ENCODE measurements at places on chromosomes 12 and 14. TPM values are rescaled to one million over a fixed set of nuclear protein-coding genes. Genes with fewer than 3 reads are reported as not detected.

The TMEM30B gene
- total RNA-seq = 18.3 TPM

The APEX1 gene
- 87.3 TPM for total RNA-seq

The RDH12 gene
- 1.6 TPM for total RNA-seq

The GPRC5A gene
- 2.1 TPM for total RNA-seq

The TAS2R20 gene
- 0.83 TPM for total RNA-seq

The WNT1 gene
- not detected for total RNA-seq

The CIT gene
- 0.56 TPM for total RNA-seq

The P2RX2 gene
- total RNA-seq = 0.09 TPM

The CLEC4D gene
- total RNA-seq = not detected

The GPATCH2L gene
- 16.6 TPM for total RNA-seq

The PMCH gene
- not detected for total RNA-seq

The CHGA gene
- 36.2 TPM for total RNA-seq

The SYNE3 gene
- total RNA-seq = 4.5 TPM

The ZDHHC22 gene
- total RNA-seq = 0.04 TPM

The LRRC9 gene
- 0.09 TPM for total RNA-seq

The GLS2 gene
- total RNA-seq = 32.2 TPM

The KRT2 gene
- total RNA-seq = not detected

The KRT79 gene
- total RNA-seq = not detected

The MSRB3 gene
- 3.2 TPM for total RNA-seq

The NUAK1 gene
- total RNA-seq = 2.6 TPM

The KRT3 gene
- not detected for total RNA-seq

The SLC25A47 gene
- not detected for total RNA-seq

The HOXC5 gene
- not detected for total RNA-seq

The TMBIM6 gene
- 229 TPM for total RNA-seq

The TRHDE gene
- total RNA-seq = 30.2 TPM

The DHH gene
- total RNA-seq = 0.06 TPM

The AKAP3 gene
- total RNA-seq = 1.9 TPM
